ENCODE measurements at places on chromosomes 2 and 18.
A peak's percentile ranks its signal among the peaks of the same experiment; 100 is the strongest.

GRCh38 chr18:59041819-59042815 is 97.6 kb upstream of the SEC11C start:
- DNase-seq, result peak; percentile 49

- peak; percentile 45 for DNase-seq
These were observed 183.4 kb upstream of the FN1 start for GRCh38 chr2:215619022-215619958.

DNA sequence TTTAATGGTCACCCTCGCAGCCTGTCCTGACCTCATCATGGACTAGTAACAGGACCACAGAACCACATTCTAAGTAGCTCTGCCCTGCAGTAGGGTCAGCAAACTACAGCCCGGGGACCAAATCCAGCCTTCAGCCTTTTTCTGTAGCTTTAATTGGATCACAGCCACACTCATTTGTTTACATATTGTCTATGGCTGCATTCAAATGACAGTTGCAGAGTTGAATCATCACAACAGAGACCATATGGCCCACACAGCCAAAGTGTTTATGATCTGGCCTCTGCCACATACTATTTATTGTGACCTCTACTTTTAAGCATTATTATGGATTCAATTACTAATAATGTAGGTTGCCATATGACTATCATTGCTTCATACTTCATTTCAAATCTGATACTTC is 47.7 kb downstream of the MAP3K19 start:
- DNase-seq, result no peak

GRCh38 chr2:125471963-125472362 is 1184.0 kb upstream of the GYPC start:
- no peak for DNase-seq

GRCh38 chr2:114507744-114508143 is 65.3 kb downstream of the DPP10 start:
- DNase-seq, result no peak

- DNase-seq, result no peak
These were observed 294.6 kb downstream of the LRATD1 start for GRCh38 chr2:14927021-14927564.

GRCh38 chr18:7319161-7319560 is 88.3 kb downstream of the LRRC30 start:
- no peak for DNase-seq

GRCh38 chr18:46034230-46034629 is 37.8 kb downstream of the PSTPIP2 start:
- no peak for DNase-seq

DNA sequence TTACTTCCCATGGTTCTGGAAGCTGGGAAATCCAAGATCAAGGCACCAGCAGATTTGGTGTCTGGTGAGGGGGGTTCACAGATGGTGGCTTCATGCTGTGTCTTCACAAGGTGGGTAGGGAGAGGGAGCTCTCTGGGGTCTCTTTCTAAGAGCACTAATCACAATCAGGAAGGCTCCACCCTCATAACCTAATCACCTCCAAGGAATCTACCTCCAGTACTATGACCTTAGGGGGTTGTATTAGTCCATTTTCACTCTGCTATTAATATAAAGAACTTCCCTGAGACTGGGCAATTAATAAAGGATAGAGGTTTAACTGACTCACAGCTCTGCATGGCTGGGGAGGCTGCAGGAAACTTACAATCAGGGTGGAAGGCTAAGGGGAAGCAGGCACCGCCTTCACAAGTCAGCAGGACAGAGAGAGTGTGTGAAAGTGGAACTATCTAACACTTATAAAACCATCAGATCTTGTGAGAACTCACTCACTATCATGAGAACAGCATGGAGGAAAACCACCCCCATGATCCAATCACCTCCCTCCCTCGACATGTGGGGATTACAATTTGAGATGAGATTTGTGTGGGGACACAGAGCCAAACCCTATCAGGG is 17.6 kb downstream of the TBC1D8 start:
- DNase-seq, result no peak
